ENCODE measurements at places on chromosomes 12 and 14. TPM values are rescaled to one million over a fixed set of nuclear protein-coding genes. Genes with fewer than 3 reads are reported as not detected.

Gene FGFR1OP2
- total RNA-seq = 53.1 TPM

Gene CARMIL3
- total RNA-seq = 0.22 TPM

Gene LGR5
- 22.9 TPM for total RNA-seq

Gene GLIPR1
- total RNA-seq = 255 TPM

Gene CCDC197
- total RNA-seq = not detected
